ENCODE measurements at places on chromosomes 2 and 18. TPM values are rescaled to one million over a fixed set of nuclear protein-coding genes. Genes with fewer than 3 reads are reported as not detected.

LOXHD1 gene
- total RNA-seq, result 0.33 TPM

VWC2L gene
- total RNA-seq, result not detected

LYG2 gene
- total RNA-seq, result not detected

CLEC4F gene
- total RNA-seq, result not detected

DIPK1C gene
- total RNA-seq, result not detected

MAL gene
- not detected for total RNA-seq

DES gene
- total RNA-seq, result not detected

DUSP19 gene
- total RNA-seq, result 1.9 TPM

TBR1 gene
- total RNA-seq, result not detected

FOXD4L1 gene
- 0.48 TPM for total RNA-seq

ZAP70 gene
- 2.6 TPM for total RNA-seq

NEUROD1 gene
- 33.3 TPM for total RNA-seq

DNA sequence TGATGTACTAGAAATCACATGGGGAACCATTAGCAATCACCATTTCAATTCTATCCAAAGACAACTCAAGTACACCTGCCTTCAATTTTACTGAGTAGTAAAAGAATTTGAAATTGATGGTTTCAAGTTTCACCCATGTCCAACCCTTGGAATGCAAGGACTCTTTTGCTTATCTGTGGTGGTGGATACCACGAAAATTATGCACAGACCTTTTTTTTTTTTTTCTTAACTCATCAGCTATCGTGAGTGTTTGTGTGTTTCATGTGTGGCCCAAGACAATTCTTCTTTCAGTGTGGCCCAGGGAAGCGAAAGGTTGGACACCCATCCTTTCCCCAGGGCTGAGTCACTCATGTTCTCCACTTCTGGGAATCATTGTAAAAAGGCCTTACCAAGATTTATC is 23.1 kb downstream of the ID2 start:
- no peaks in the 10 kb centered on the region for H3K27me3 ChIP-seq
- H3K27ac ChIP-seq, result no peak overlapping the region
- no peak for DNase-seq
- peaks cover 9% of the 10 kb centered on the region for H3K4me1 ChIP-seq
- no peak overlapping the region for H3K4me3 ChIP-seq

- H3K36me3 ChIP-seq, result no peaks in the 10 kb centered on the region
- H3K4me1 ChIP-seq, result no peaks in the 10 kb centered on the region
- H3K27ac ChIP-seq, result no peak overlapping the region
- DNase-seq, result no peak
Observed at GRCh38 chr2:237022533-237022932, 63.2 kb upstream of the COPS8 start.

DNA sequence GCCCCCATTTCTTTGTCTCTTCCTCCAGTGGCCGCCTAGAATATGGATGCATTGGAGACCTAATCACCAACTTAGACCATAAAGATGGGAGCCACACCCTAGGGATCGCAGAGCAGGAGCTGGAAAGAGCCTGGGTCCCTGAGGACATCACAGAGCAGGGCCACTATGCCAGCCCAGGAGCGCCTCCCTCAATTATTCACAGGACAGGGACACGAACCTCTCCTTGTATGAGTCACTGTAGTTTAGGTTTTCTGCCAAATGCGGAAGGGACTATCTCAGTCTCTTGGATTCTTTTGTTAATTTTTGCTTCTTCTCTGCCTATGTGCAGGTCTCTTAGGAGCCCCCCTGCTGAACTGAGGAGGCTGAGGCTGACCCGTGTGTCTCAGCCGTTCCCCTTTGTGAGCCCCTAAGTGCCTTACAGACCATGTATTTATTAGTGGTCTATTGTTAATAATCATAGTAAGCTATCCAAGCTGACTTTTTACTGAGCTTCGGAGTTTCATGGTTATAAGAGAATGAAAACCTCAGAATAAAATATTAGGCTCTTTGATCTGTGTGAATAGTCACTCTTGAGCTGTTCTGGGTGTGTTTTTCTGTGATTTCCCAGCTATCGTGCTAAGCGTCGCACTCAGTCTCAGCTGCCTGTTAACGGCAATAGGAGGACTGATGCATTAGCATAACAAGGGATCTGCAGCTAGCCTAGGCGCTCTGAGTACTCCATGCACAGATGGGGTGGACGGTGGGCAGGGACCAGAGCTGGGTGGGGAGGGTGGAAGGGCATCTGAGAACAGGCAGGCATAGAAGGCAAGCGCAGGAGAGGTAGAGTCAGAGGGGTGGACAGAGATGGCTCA is 12.7 kb upstream of the PTPN4 start:
- no peaks in the 10 kb centered on the region for H3K4me1 ChIP-seq
- H3K27ac ChIP-seq, result no peak overlapping the region
- H3K27me3 ChIP-seq, result peaks cover 46% of the 10 kb centered on the region
- no peak for DNase-seq

GRCh38 chr2:1970341-1970740 is 226.0 kb upstream of the PXDN start:
- H3K36me3 ChIP-seq, result no peaks in the 10 kb centered on the region
- H3K27ac ChIP-seq, result no peak overlapping the region
- peaks cover 6% of the 10 kb centered on the region for H3K27me3 ChIP-seq
- H3K4me3 ChIP-seq, result no peak overlapping the region

GRCh38 chr2:211498551-211499205 is 942.3 kb downstream of the CPS1 start:
- DNase-seq, result no peak
- H3K4me1 ChIP-seq, result no peaks in the 10 kb centered on the region
- H3K36me3 ChIP-seq, result no peaks in the 10 kb centered on the region
- H3K27ac ChIP-seq, result no peak overlapping the region
- no peaks in the 10 kb centered on the region for H3K27me3 ChIP-seq

DNA sequence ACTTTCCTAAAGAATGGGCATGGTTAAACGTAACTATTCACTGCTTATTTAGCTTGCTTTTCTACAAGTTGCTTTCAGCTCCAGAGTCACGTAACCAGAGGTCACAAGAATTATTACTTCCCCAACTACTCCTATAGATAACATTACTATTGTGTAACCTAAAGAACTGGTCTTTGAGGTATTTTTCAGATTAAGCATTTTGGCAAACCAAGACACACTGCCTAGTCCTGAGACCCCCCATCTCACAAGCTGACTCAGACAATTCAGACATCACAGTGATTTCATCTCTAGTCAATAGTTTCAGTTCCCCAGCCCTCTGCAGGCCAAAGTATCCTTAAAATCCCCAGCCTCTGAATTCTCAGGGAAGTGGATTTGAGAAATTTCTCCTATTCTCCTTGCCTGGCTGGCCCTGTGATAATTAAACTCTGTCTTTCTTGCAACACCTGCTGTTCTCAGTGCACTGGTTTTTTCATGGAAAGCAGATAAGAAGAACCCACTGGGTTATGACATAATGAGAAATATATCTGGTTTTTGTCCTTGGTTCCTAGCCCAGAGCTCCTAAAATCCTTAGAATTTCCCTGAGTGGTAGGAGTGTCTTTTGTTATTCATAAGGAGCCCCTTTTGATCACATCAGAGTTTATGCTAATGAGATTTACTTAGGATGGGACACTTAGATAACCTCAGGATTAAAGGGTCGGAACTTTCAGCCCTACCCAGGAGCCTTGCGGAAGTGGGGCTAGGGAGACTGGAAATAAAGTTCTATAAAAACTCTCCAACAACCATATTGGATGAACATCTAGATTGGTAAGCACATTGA is 1310.8 kb upstream of the CHAC2 start:
- peaks cover 4% of the 10 kb centered on the region for H3K4me1 ChIP-seq
- no peaks in the 10 kb centered on the region for H3K27me3 ChIP-seq
- H3K27ac ChIP-seq, result no peak overlapping the region
- no peaks in the 10 kb centered on the region for H3K36me3 ChIP-seq
- no peak overlapping the region for H3K4me3 ChIP-seq

- H3K36me3 ChIP-seq, result no peaks in the 10 kb centered on the region
- H3K27me3 ChIP-seq, result peaks cover 3% of the 10 kb centered on the region
- peaks cover 5% of the 10 kb centered on the region for H3K4me1 ChIP-seq
- H3K4me3 ChIP-seq, result no peak overlapping the region
Observed at GRCh38 chr2:127640082-127641072, 5.6 kb upstream of the GPR17 start.

DNA sequence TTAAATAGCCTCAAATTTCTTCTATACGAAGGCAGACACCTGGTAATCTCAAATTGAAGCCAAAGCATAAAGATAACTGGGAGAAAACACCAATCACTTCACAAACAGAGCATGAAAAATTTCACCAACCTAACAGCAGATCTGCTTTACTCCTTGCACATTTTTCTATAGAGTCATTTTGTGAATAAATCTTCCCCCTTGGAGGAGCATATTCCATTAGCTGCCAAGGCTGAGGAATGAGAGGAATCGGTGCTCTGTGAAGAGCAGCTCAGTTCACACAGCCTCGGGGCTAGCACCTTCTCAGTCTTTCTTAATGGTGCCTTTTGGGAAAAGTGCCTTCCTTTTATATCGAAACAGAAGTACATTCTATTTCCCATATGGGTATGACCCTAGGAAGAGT is 1313.7 kb upstream of the NRXN1 start:
- H3K4me1 ChIP-seq, result peaks cover 9% of the 10 kb centered on the region
- no peak for DNase-seq
- no peaks in the 10 kb centered on the region for H3K36me3 ChIP-seq
- H3K4me3 ChIP-seq, result no peak overlapping the region
- no peak overlapping the region for H3K27ac ChIP-seq

GRCh38 chr2:52933878-52934277 is 833.7 kb upstream of the CHAC2 start:
- no peaks in the 10 kb centered on the region for H3K27me3 ChIP-seq
- peaks cover 16% of the 10 kb centered on the region for H3K4me1 ChIP-seq
- H3K4me3 ChIP-seq, result no peak overlapping the region
- DNase-seq, result no peak
- H3K36me3 ChIP-seq, result peaks cover 2% of the 10 kb centered on the region

- DNase-seq, result no peak
- no peak overlapping the region for H3K27ac ChIP-seq
- no peaks in the 10 kb centered on the region for H3K27me3 ChIP-seq
- H3K4me1 ChIP-seq, result no peaks in the 10 kb centered on the region
- H3K36me3 ChIP-seq, result no peaks in the 10 kb centered on the region
- H3K4me3 ChIP-seq, result no peak overlapping the region
Observed at GRCh38 chr2:227376656-227377396, 2.3 kb downstream of the TM4SF20 start.

- no peak overlapping the region for H3K4me3 ChIP-seq
- peaks cover 16% of the 10 kb centered on the region for H3K4me1 ChIP-seq
- H3K36me3 ChIP-seq, result no peaks in the 10 kb centered on the region
- no peak overlapping the region for H3K27ac ChIP-seq
Observed at GRCh38 chr18:25038261-25038660, 313.7 kb downstream of the ZNF521 start.

GRCh38 chr18:49751427-49752094 is 61.8 kb downstream of the ACAA2 start:
- no peaks in the 10 kb centered on the region for H3K36me3 ChIP-seq
- H3K27ac ChIP-seq, result no peak overlapping the region
- H3K4me1 ChIP-seq, result no peaks in the 10 kb centered on the region
- peaks cover 22% of the 10 kb centered on the region for H3K27me3 ChIP-seq
- DNase-seq, result no peak

GRCh38 chr2:69966496-69966895 is 5.1 kb upstream of the ASPRV1 start:
- no peak overlapping the region for H3K4me3 ChIP-seq
- no peaks in the 10 kb centered on the region for H3K36me3 ChIP-seq
- peaks cover 9% of the 10 kb centered on the region for H3K4me1 ChIP-seq
- H3K27me3 ChIP-seq, result peaks cover 4% of the 10 kb centered on the region
- no peak for DNase-seq
- no peak overlapping the region for H3K27ac ChIP-seq

DNA sequence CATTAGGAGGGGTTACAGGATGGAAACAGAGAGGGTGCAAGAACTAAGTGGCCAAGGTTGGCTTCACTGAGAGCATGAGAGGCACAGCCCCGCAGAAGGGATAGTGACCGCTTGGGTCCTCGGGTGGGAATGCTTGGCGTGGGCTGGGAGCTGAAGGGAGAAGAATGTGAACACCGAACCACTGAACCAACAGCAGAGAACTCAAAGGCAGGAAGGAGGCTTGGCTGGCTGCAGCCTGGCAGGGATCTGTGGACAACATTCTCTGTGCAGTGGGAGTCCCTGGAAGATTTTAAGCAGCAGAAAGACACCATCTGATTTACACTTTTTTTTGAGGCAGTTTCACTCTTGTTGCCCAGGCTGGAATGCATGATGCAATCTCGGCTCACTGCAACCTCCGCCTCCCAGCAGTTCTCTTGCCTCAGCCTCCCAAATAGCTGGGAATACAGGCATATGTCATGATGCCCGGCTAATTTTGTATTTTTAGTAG is 33.9 kb downstream of the SOWAHC start:
- no peak overlapping the region for H3K4me3 ChIP-seq
- no peaks in the 10 kb centered on the region for H3K27me3 ChIP-seq
- peaks cover 29% of the 10 kb centered on the region for H3K4me1 ChIP-seq
- peak overlapping the region; percentile 15 for H3K27ac ChIP-seq
- H3K36me3 ChIP-seq, result no peaks in the 10 kb centered on the region
- DNase-seq, result no peak

- no peak overlapping the region for H3K27ac ChIP-seq
- peak; percentile 19 for DNase-seq
- no peak overlapping the region for H3K4me3 ChIP-seq
- no peaks in the 10 kb centered on the region for H3K36me3 ChIP-seq
Observed at GRCh38 chr18:23053776-23054457, 81.4 kb upstream of the CABLES1 start.

DNA sequence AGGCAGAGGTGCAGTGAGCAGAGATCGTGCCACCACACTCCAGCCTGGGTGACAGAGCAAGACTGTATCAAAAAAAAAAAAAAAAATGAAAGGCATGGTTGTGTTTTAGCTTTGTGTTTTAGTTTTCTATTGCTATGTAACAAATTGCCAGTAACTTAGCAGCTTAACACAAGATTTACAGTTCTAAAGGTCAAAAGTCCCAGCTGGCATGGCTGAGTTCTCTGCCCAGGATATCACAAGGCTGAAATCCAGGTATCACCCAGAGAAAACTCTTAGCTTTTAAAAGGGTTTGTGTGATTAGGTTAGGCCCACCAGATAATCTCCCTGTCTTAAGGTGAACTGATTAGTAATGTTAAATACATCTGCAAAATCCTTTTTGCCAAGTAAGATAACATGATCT is 107.7 kb upstream of the YPEL5 start:
- no peak overlapping the region for H3K4me3 ChIP-seq
- no peak overlapping the region for H3K27ac ChIP-seq
- no peaks in the 10 kb centered on the region for H3K36me3 ChIP-seq

- no peak overlapping the region for H3K4me3 ChIP-seq
- H3K4me1 ChIP-seq, result peaks cover 2% of the 10 kb centered on the region
- no peaks in the 10 kb centered on the region for H3K36me3 ChIP-seq
- no peak for DNase-seq
- peaks cover 7% of the 10 kb centered on the region for H3K27me3 ChIP-seq
Observed at GRCh38 chr18:36330435-36331052, 33.0 kb downstream of the FHOD3 start.
